ENCODE measurements at places on chromosomes 11 and 22. TPM values are rescaled to one million over a fixed set of nuclear protein-coding genes. Genes with fewer than 3 reads are reported as not detected.
A peak's percentile ranks its signal among the peaks of the same experiment; 100 is the strongest.

Gene P2RY6
- 0.61 TPM for total RNA-seq

Gene TRIM49
- not detected for total RNA-seq

Gene AIFM3
- total RNA-seq: 1.0 TPM

Gene MTMR2
- total RNA-seq: 13.6 TPM

Gene OR52E8
- total RNA-seq: not detected

Gene MPZL3
- total RNA-seq: 29.9 TPM

Gene PPM1F
- 23.3 TPM for total RNA-seq

DNA sequence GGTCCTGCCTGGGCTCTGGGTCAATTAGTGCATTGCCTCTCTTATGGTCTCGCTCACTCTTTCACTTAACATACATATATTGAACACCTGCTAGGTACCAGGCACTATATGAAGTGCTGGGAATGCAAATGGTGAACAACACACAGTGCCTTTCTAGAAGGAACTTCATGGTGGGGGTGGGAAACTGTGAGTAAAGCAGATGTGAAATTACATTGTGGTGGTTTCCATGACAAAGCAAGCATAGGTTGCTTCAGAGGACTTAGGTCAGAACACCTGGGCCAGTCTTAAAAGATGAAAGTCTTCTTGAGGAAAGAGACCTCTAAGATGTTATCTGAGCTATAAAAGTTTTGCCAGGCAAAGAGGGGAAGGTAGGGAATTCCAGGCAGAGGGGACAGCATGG lies 231.3 kb downstream of the BUD13 start:
- no peaks in the 10 kb centered on the region for H3K36me3 ChIP-seq
- H3K27ac ChIP-seq: no peak overlapping the region
- no peak for DNase-seq
- H3K4me3 ChIP-seq: no peak overlapping the region
- no peaks in the 10 kb centered on the region for H3K4me1 ChIP-seq
- no peaks in the 10 kb centered on the region for H3K27me3 ChIP-seq

DNA sequence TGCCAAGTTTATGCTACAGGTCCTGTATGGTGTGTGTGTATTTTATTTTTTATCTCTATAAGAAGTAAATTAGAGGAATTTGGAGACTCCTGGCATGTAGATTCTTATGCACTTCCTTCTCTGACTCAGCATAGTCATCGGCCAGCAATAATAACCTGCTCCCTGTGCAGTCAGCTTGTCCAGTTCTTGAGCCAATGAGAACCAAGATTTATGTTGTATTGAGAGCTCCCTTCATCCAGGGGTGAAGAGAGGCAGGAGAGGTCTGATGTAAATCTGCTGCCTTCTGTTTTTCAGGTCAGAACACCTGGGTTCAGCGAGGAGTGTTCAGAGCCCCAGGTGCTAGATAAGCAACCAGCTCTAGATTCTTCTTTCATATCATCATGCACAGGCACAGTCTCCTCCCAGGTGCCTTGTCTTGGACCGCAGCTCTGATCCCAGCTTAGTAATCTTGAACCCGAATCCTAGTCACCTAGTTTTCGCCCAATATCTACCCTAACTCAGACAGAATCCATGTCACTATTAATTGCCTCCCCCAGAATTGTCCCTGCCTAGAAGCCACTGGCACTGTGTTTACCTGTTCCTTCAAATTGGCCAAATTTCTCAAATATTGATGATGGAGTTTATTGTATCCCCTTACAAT lies 328.2 kb upstream of the NCAM1 start:
- H3K27me3 ChIP-seq: peaks cover 4% of the 10 kb centered on the region
- no peak overlapping the region for H3K27ac ChIP-seq
- DNase-seq: no peak
- H3K4me3 ChIP-seq: no peak overlapping the region

DNA sequence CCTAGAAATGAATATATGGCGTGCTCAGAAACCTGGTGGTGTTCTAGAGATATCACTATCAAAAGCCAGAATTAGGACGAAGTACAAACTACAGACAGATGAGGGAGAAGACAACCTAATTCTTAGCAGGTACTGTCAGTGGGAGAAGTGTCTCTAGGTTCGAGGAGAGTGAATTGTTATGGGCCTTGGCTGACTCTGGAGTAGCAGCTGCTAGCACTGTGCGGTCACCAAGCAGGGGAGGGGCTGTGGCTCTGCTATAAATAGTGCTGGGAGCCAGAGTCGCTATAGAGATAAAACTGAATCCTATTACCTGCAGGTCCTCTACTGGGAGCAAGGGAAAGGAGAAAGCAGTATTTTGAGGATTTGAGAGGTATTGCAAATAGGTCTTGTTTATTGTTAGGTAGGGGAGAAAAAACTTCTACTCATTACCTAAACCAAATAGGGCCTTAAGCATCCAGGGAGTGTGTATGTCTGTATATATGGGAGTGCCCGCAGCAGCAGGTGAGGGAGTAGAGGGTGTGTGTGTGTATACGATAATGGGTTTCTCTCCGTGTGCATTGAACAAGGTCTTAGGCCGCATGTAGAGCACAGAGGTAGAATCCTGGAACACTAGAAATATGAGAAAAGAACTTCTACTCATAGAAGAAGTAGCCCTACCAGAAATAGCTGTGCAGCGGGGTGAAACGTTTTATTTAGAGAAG lies 2.2 kb downstream of the MADD start:
- no peak for DNase-seq
- peaks cover 35% of the 10 kb centered on the region for H3K36me3 ChIP-seq
- peak overlapping the region; percentile 11 for H3K27ac ChIP-seq
- H3K4me3 ChIP-seq: no peak overlapping the region
- peaks cover 38% of the 10 kb centered on the region for H3K4me1 ChIP-seq

DNA sequence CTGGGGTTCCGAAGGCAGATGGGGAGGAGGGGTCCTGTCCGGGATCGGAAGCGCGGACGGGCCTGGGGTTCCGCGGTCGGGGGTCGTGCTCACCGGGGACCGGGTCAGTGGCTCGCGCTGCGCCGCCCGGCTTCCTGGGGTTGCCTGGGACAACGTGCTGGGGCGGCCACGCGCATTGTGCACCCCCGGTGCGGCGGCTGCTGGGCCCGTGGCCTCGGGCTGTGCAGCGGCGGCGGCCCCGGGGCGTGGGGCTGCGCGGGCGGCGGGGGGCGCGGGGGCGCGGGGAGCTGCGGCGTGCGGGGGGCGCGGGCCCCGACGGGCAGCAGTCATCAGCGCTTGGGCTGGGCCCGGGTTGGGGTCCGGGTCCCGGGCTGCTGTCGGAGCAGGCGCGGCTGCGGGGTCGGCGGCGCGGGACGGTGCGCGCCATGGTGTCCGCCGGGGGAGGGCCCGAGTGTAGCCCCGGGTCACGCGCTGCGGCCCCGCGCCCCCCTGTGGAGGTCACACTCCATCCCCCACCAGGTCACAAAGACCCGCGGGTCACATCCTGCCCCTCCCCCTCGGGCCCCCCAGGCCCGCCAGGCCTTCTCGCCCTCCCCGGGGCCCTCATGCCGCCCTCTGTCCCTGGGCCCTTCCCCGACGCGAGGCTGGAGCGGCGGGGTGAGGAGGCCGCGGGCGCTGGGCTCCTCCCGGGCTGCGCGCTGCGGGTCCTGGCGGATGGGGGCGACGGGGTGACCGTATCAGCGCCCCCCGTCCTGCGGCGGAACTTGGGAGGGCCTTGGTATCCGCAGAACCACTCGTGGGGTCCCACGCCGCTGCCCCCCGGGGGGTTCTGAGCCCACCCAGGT lies at the start of gene TTLL8:
Gene TTLL8 (minus strand): TSS at position 238 of the 845 bp plus-strand sequence.
- H3K36me3 ChIP-seq: no peaks in the 10 kb centered on the region
- no peak within 1 kb of the TSS for H3K27ac ChIP-seq
- DNase-seq: no peak

DNA sequence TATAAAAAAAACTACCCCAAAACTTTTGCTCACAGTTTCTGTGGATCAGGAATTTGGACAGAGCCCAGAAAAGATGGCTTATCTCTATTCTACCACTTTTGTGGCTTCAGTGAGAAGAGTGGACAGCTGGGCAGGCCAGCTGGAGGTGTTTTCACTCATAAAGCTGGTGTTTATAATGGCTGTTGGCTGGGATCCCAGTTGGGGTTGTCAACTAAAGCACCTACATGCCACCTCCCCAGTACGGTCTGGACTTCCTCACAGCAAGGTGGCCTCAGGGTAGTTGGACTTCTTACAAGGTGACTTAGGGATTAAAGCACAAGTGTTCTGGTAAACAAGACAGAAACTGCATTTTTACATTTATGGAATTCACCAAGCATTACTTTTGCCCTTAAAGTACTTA lies 171.0 kb downstream of the NELL1 start:
- H3K27me3 ChIP-seq: no peaks in the 10 kb centered on the region
- no peak for DNase-seq
- no peak overlapping the region for H3K4me3 ChIP-seq

DNA sequence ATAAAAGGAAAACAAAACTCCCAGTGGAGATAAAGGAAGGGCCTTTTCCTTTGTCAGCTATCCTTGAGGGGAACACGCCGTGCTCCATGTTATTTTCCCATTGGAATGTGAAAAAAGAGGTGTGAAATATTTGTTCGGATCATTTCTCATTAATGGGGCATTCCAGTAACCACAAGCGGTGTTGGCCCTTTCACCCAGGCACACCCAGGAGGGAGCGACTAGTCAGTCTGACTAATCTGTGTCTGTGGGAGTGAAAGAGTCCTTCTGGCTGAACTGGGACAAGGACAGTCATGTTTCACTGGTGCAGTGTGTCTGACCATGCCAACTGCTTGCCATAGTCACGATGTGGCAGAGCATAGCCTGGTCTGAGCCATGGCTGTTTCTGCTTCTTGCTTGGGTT lies 13.0 kb upstream of the MYEOV start:
- no peak overlapping the region for H3K4me3 ChIP-seq
- no peak for DNase-seq
- no peak overlapping the region for H3K27ac ChIP-seq
- H3K27me3 ChIP-seq: no peaks in the 10 kb centered on the region
- no peaks in the 10 kb centered on the region for H3K4me1 ChIP-seq

DNA sequence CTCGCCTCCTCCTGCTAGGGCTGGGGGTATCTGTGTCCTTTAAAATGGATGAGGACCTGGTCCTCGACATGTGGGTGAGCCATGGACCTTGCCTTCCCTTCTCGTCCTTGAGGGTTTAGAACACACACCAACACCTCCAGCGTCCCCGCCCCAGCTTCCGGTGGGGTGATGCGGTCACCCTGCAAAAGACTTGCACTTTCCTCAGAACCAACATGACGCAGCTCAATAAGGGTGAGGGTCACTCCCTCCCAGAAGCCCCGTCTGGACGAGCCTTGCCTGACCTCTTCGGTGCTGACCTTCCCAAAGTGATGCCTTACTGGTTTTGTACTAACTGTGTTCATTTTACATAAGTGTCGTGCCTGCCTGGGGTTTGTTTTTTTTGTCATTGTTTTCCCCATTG lies 41.0 kb downstream of the DBX1 start:
- no peaks in the 10 kb centered on the region for H3K4me1 ChIP-seq
- no peak overlapping the region for H3K4me3 ChIP-seq
- H3K27me3 ChIP-seq: no peaks in the 10 kb centered on the region
- no peak overlapping the region for H3K27ac ChIP-seq

DNA sequence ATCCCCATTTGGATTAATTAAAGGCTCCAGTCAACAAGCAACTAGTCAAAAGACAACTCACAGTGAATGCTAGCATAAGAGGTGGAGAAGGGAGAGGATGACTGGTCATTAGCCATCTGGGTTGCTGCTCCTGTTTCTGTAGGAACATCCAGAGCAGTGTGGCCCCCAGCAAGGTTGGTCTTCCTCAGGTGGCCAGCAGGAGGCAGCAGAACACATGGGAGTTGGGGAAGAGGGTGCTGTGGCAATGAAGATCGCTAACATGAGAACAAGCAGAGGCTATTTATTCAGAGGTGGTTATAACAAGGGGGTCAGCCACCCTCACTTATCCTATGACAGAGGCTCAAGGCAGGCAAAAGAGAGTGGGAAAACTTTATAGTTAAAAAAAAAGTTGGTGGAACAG lies 21.3 kb downstream of the IZUMO1R start:
- H3K36me3 ChIP-seq: no peaks in the 10 kb centered on the region
- no peaks in the 10 kb centered on the region for H3K4me1 ChIP-seq
- DNase-seq: peak; percentile 12
- H3K4me3 ChIP-seq: no peak overlapping the region
- H3K27ac ChIP-seq: no peak overlapping the region

DNA sequence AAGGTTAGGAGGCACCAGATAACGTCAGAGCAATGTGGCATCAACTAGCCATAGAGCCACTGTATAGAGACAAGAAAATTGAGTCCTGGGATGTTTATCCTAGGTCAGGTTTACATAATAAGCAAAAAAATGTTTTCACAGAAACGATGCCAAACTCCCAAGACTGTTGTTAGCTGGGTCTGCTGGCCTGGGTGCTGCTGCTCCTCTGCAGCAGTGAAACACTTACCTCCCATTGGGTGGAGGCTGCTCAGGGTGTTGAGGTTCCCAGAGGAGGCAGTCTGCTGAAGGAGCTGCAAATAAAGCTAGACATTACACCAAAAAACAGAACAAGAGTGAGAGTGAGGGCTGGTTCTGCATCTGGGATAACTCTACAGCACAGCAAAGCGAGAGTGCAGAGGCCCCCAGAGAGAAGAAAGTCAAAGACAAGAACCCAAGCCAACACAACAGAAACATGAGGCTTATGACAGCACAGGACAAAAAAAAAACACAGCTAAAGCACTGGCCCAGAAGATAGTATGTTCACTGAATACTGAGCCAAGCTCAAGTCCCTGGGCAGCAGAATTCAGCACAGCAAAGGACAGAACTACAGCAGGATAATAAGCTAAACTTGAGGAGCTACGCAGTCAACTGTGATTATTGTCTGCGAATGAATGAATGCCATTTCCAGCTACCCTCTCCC lies 29.9 kb upstream of the RAPSN start:
- no peaks in the 10 kb centered on the region for H3K27me3 ChIP-seq
- peaks cover 88% of the 10 kb centered on the region for H3K36me3 ChIP-seq
- H3K27ac ChIP-seq: no peak overlapping the region
- no peaks in the 10 kb centered on the region for H3K4me1 ChIP-seq
- DNase-seq: no peak
- H3K4me3 ChIP-seq: no peak overlapping the region

- no peak for DNase-seq
- H3K27ac ChIP-seq: no peak overlapping the region
- no peaks in the 10 kb centered on the region for H3K36me3 ChIP-seq
- no peak overlapping the region for H3K4me3 ChIP-seq
These were observed 26.5 kb upstream of the PRDM10 start for GRCh38 chr11:130029137-130029536.

DNA sequence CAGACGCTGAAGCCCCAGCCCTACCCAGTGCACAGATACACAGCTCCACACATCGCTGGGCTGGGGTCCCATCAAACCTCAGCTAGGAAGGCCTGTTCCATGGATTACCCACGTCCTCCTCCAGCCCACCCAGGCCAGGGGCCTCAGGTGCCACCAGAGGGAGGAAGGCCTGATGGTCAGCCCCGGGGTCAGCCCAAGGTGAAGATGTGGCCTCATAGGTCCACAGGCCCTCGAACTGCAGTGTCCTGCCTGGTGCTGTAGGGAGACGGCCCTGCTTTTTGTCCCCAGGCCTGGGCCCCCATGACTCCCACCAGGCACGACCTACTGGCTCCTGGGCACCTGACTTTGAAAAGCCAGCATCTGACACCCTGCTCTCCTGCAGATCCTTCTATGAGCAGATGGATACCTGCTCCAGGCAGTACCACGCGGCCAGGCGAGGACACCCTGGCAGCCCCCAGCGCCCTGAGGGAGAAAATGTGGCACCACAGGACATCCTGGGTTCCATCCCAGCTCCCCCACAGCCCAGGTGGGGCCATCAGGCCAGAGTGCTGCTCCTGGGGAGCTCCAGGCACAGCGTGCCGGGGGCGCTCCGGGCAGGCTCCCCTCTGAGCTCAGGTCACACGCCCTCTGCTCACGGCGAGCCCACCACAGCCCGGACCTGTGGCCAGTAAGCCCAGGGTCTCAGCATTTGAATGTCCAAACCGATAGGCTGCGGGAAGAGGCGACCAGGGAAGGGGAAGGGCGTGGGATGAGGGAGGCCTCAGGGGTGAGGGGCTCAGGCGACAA lies 15.8 kb upstream of the MOB2 start:
- no peaks in the 10 kb centered on the region for H3K27me3 ChIP-seq
- H3K36me3 ChIP-seq: peaks cover 5% of the 10 kb centered on the region
- no peak overlapping the region for H3K4me3 ChIP-seq
- DNase-seq: no peak
- H3K4me1 ChIP-seq: peaks cover 20% of the 10 kb centered on the region
